Cerebellar nuclear complex (tissue), 1 donor: ENCODE measurements at places on chromosomes 5 and 9.

DNA sequence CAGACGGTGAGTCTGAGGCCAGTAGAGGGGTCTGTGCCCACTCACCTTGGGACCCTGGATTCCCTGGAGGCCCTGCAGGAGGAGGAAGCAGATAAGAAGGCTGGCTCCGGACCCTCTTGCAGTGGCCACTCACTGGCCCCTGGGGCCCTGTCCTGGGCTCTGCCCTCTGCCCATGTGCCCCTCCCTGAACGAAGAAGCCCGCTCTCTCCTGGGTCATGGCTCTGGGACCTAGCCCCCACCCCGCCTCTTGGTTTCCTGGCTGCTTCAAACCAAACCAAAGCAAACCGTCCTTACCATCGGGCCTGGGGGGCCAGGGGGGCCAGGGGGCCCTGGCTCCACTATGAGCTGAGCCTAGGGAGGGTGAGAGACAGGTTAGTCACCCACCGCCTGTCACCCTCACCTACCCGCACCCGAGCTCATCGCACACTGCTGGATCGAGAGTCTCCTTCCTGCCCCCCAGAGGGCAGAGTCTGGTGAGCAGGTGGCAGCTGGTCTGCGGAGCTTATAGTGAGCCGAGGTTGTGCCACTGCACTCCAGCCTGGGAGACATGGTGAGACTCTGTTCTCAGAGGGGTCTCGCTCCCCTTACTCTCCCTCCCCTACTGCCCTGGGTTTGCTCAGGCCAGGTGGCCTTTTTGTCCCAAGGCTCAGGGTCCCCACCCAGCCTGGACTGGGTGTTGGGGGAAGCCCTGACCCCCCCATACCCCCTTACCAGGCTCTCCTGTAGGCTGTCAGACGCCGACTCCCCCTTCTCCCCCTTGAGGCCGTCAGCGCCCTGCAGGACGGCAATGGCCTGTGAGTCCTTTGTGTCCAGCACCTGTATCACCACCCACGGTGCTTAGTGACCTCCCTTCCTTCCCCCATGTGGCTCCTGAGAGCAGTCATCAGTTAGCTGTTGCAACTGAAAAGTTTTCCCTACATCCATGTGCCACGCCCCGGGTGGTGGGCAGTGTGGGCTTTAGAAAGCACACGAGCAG, 15.2 kb upstream of the PHYKPL start:
- no peak for DNase-seq

DNA sequence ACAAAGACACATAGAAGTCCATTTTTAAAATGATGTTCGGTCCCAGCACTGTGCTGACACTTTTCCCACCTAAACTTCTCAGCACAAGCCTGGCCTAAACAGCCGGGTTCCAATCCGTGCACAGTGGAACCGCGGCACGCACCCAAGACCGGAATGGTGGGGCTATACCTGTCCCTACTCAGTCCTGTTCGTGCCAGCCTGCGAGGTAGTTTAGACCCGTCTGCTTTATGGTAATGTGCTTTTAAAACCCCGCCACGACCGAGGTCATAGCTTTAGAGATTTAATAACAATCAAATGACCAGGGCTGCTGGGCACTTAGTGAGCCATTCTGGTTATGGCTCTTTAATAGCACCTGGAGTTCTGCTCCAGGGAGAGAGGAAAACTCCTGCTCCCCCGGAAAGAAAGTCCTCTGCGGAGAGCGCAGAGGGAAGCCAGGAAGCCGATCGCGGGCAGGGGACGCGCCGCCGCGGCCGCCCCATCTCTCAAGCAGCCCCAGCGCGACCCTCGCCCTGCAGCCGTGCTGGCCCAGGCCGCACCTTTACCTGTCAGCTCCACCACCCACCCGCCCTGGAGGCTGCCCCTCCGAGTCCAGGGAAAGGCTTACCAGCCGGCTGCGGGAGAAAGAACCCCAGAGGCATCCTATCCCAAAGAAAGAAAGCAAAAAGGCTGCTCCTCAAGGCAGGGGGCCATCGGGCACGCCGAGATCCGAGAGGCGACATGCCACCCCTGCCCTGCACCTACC, 511 bp downstream of the ARL15 start:
- no peak for DNase-seq

DNA sequence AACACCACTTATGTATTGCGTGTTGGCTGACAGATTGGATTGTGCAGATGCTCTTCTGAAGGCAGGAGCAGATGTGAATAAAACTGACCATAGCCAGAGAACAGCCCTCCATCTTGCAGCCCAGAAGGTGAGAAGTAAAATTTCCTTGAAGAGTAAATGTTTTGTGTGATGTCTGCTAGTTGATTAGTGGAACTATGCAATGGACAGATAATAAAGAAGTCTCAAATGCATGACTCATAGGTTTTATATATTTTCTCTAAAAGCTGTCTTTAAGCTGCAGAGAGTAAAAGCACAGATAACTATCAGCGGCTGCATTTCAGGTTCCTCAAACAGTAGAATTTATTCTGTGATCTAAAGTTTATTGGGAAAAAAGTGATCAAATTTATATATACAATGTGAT, 27.4 kb downstream of the INVS start:
- DNase-seq: no peak

DNA sequence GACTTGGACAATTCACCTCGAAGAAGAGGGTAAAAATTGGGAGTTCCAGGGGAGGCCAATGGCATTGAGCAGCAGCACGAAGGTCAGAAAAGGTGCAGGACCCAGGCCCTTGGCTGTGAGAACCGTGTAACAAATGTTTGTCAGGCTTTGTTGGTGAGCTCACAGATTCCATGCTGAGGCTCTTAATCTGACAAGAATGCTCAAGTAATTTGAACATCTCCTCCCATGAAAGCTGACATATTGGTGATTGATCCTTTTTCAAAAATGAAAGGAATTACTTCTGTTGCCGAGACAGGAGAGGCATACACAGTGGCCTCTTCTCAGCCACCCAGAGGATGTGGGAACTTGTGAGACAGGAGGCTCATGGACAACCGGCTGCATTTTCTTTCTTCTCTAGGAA, 11.6 kb downstream of the RAI14 start:
- DNase-seq: no peak

- no peak for DNase-seq
Measured at GRCh38 chr5:24391816-24392215, 253.0 kb downstream of the CDH10 start.

- no peak for DNase-seq
Measured at GRCh38 chr5:332843-333242, 11.3 kb downstream of the AHRR start.

- no peak for DNase-seq
Measured at GRCh38 chr9:1400983-1401382, 350.8 kb downstream of the DMRT2 start.

DNA sequence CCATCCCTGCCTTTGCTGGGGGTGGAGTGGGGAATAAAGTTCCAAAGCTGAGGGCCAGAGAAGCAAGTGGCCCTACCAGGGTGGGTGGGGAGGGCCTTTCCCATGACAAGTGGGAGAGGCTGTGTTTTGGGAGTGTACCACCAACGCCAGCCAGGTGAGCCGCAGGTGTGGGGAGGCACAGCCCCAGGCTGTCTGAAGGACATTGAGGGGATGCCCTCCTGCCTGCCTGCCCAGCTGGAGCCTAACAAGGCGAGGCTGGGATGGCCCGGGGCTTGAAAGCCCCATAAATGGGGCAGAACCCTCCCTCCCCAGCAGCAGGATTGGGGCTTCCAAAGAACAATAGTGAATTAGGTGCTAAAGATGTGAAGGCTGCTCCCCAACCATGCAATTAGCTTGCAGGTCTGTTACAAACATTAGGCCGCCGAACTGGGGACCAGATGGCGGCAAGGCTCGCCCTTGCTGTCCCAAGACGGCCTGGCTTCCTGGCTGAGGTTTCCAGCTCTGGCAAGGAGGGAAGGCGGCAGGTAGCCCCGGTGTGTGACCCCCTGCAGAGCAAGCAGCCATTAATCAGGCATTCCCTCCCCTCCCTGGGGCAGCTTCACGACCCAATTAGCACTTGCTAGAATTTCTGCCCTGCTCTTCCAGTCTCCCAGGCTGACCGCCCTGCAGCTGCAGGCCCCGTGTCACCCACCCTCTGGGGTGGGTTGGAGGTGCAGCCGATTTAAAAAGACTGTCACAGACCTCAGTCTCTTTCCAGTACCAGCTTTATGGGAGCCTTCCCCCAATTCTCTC, 42.9 kb downstream of the FGF18 start:
- DNase-seq: no peak
